Activated T-cell treated with anti-CD3 and anti-CD28 coated beads, Interleukin-2, amount 50 U/mL, for 48 hours (primary cell): ENCODE measurements at places on chromosomes 3 and 15.

DNA sequence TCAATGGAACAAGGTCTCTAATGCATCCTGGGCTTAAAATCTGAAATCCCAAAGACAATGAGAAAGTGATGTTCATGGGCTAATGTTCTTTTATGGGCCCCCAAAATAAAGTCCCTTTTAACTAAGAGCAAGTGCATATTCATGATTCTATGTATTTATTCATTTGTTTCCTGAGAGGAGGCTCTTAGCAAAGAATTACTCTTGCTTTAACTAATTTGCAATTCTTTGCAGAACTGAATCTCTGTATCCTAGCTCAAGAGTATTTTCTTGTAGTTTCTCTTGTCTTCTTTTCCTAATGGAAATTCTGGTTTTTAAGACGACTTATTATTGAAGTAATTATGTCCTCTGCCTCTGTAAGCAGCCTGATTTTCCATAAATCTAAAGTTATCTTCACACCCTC lies 202.2 kb upstream of the TP63 start:
- DNase-seq: no peak

- no peak for DNase-seq
Observed at GRCh38 chr3:161356287-161356686, 15.0 kb downstream of the SPTSSB start.

DNA sequence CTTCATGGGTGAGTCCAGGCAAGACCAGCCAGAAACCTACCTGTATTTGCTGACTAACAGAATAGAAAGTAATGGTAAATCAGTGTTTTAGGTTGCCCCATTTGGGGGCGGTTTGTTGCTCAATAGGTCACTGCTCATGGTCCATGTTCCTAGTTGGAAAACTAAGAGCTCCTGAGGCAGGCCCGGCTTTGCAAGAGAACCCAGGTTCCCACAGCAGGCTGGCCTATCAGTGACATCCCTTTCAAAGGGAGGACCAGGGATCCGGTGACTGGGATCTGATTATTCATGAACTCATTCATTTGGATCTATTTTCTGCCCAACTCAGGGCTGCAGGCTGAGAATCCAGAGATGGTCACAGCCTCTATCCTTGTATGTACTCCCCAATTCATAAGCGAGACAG lies 163.9 kb downstream of the WNT7A start:
- DNase-seq: peak; percentile 5

DNA sequence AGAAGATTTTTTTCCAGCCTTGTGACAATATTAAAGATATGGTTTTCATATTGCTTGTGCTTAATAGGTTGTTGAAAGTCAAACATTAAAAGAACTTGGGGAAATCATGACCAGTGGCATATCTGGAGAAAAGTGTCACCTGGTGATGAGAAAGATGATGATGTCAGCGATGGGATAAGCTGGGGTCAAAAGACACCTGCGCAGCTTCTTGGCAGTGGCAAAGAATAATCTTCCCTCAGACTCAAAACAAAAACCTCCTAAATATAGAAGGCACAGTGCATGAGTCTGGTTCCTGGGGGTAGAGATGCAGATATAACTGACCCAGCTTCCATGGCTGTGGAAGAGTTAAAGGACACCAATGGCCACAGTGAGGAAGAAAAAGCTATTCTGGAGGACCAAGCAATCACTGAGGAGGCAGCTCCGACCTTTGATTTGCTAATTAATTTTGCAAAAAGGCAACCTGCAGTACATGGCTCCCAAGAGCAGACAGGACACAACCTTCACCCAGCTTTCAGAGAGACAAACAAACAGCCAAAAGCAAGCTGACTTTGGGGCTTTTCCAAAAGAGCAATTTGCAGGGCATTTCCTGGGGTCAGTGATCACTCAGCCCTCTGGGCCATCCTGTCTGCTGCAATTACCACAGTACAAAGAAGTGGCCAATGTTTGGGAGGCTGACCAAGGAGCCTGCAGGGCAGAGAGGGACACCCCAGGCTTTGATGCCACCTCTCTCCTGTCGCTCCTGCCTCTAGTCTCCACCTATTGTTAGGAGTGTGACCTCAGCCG lies 17.6 kb upstream of the SEMA5B start:
- no peak for DNase-seq

DNA sequence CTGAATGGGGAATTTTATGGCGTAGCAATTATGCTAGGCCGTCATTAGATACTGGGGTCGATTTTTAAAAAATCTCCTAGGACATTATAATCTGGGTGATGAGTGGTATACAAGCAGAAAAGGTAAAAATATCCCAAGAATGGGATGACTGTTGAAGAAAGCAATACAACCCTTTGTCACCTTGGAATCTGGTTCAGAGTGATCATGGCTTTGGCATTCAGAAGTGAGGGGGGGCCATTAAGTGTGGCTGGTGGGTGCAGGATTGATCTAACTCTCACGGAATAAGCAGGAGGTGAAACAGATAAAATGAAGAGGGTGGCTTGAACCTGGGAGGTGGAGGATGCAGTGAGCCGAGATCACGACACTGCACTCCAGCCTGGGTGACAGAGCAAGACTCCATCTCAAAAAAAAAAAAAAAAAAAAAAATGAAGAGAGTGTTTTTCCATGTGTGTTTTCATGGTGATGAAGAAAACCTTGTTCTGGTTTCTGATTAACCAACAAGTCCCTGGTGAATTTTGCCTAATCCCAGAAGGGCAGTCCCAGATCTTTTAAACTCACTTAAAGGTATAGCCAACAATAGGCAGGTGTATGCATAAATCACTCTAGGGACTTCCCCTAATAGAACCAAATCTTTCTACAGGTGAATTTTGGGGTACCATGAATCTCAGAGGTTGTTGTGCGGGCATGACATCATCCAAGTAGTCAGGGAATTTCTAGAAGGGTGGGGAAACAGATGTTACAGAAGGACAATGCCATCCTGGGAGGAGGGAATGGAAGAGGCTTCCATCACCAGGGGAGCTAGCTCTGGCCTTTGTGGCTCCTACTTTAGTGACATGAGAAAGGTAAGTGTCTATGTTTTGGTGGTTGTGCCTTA lies 3.1 kb upstream of the RAD54L2 start:
- no peak for DNase-seq

DNA sequence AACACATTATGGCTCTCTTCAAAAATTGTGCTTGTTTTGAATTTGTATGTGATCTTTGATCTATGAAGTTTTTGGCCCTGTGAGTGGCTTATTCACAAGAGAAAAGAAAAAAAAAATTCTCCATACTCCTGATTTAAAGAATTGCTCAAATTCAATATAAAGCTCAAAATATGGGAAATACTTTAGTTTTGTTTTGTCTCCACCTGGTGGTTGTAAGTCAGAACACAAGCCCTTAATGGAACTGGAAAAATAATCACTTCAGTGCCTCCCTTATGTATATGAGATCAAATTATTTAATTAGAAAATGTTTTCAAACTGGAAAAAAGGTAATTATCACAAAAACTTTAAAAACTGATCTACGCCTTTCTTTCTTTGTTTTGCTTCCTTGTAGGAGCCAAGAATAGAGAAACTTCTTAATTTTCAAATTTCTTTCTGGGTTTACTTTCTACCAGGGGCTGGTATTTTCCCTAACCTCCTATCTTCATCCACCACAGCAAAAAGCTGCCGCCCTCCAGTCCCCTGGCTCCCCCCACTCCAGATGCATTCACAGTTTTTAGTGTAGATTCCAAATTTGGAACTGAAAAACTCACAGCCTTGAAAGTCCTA lies 50.6 kb downstream of the SERP1 start:
- no peak for DNase-seq

- peak; percentile 7 for DNase-seq
Observed at GRCh38 chr15:25175789-25176615, 221.2 kb downstream of the SNRPN start.

- DNase-seq: no peak
Observed at GRCh38 chr15:52343831-52344230, 48.2 kb upstream of the MYO5C start.

- DNase-seq: no peak
Observed at GRCh38 chr3:119211193-119211592, 29.5 kb downstream of the B4GALT4 start.

DNA sequence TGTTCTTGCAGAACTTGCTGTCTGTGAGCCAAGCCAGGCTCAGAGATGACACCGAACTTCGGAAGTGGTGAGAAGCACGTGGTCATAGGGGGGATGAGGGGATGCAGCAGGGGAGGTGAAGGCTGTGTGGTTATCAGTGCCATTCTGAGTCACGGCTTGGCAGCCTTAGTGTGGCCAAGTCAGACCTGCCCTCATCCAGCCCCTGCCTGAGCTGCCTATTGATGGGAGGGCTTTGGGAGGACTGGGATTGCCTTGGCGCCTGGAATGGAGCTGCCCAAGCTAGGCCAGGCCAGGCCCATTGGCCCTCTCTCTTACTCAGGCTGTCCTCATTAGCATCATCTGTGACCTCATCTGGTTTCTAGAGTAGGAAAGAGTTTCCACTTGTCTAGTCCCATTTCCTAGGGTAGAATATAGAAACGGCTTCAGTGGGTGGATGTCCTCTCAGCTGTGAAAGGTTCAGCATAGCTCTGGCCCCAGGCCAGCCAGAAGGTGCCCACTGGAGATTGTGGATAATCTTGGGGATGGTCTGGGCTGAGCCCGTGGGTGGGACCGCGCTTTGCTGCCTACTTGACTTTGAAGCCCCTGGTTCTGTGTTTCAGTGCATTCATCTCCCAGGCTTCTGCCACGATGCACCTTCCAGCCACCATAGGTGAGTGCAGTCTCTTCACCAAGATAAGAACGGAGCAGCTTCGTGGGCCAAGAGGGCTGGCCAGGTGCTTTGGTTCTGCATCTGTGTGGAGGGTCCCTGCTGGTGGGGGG lies 7.2 kb downstream of the FAH start:
- DNase-seq: peak; percentile 30

- DNase-seq: no peak
Observed at GRCh38 chr3:171462224-171462623, 2.0 kb upstream of the TNIK start.

GRCh38 chr3:197030379-197031314 lies 1.0 kb upstream of the MELTF start:
- DNase-seq: peak; percentile 51

GRCh38 chr15:48463366-48463880 lies 132.2 kb downstream of the DUT start:
- DNase-seq: no peak

GRCh38 chr3:177606891-177607290 lies 409.6 kb upstream of the TBL1XR1 start:
- no peak for DNase-seq

GRCh38 chr15:58200739-58201138 lies 62.6 kb downstream of the AQP9 start:
- DNase-seq: no peak

- DNase-seq: no peak
Observed at GRCh38 chr3:81406318-81406717, 355.1 kb downstream of the GBE1 start.

DNA sequence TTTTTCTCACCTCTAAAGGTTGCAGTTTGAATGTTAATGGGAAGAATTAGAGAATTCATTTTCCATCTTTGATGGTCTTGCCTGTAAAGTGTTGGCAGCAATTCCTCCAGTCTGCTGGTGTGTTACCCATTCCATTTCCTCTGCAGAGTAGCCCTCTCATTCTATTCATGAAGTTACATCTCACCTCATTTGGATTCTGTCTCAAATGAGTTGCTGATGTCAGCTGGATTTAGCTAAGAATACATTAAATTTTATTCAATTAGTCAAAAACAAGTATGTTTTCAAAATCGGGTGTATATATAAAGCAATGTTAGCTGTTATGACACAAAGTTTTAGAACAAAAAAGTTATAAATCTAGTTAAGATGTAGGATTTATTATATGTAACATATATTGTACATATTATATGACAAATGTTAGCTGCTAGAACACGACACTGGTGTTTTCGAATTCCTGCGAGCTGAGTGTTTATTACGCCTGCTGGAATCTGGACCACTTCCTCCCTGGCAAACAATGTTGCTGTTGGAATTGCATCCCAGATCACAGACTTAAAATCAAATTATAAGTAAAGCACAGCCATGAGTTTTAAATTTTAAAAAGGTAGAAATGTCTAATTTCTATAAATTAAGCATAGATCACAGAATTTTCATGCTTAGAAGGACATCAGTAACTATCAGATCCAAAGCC lies 516.2 kb downstream of the OCA2 start:
- DNase-seq: no peak

DNA sequence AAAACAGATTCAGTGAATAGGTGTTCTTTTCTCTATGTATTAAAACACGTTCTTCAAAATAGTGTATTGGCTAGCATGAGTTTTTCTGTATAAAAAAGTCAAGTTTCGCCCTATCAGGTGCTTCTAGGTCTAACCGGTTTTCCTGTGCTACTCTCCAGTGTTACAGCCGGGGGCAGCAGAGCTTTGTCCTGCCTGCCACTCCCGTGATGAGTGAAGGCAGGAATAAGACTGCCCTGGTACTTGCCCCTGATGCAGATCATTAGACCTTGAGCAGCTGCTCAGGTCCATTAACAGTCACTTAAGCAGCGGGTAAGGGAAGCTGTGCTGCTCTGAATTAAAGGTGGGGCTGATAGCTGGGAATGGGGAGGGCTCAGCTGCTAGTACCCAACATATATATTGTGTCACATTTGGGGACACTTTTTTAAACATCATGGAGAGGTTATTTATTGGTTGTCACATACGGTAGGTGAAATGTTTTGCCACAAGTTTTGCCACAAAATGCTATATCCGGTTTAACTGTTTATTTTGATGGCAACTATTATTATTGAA lies 1.3 kb upstream of the UNC13C start:
- DNase-seq: no peak

DNA sequence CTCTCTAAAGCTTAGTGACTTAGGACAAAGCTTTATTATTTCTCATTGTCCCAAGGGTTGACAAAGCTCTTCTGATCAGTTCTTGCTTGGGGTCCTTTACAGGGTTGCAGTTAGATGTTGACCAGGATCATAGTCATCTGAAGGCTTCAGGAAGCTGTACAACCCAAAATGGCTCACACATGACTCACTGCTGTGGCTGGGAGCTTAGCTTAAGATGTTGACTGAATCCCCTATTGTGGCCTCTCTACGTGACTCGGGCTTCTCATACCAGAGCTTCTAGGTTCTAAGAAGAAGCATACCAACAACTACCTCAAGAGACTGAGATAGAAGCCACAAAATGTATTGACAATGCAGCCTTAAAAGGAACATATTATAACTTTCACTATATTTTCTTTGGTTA lies 569.6 kb upstream of the ROBO2 start:
- no peak for DNase-seq

- no peak for DNase-seq
Observed at GRCh38 chr3:11932636-11933035, 71.6 kb upstream of the SYN2 start.

GRCh38 chr15:49094923-49095322 lies 48.7 kb upstream of the SECISBP2L start:
- DNase-seq: no peak

GRCh38 chr3:134466331-134466730 lies 19.5 kb downstream of the ANAPC13 start:
- DNase-seq: no peak

- no peak for DNase-seq
Observed at GRCh38 chr3:168087539-168087938, 8.2 kb downstream of the GOLIM4 start.
